ENCODE measurements at places on chromosomes 1 and 21.

GRCh38 chr1:169514566-169515270 is 29.0 kb upstream of the SLC19A2 start:
- no peak for DNase-seq

GRCh38 chr21:14657241-14658008 is 111.3 kb upstream of the SAMSN1 start:
- no peak for DNase-seq

DNA sequence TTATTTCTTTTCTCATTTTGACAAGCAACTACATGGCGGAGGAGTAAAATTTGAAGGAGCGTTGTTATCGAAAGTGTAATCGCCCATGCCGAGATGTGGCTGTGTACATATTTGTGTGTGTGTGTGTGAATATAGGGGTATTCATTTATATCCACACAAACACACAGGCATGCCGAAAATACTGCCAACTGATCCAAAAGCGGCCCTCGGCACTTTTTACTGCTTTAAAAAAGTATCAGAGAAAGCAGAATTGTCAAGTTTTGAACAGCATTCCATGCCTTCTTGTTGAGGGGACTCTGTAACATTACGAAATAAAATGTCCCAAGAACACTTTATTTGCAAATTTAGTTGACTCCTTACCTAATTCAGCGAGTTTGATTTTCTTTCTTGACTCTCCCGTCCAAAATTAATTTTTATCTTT is 1.1 kb downstream of the PBX1 start:
- DNase-seq: no peak

DNA sequence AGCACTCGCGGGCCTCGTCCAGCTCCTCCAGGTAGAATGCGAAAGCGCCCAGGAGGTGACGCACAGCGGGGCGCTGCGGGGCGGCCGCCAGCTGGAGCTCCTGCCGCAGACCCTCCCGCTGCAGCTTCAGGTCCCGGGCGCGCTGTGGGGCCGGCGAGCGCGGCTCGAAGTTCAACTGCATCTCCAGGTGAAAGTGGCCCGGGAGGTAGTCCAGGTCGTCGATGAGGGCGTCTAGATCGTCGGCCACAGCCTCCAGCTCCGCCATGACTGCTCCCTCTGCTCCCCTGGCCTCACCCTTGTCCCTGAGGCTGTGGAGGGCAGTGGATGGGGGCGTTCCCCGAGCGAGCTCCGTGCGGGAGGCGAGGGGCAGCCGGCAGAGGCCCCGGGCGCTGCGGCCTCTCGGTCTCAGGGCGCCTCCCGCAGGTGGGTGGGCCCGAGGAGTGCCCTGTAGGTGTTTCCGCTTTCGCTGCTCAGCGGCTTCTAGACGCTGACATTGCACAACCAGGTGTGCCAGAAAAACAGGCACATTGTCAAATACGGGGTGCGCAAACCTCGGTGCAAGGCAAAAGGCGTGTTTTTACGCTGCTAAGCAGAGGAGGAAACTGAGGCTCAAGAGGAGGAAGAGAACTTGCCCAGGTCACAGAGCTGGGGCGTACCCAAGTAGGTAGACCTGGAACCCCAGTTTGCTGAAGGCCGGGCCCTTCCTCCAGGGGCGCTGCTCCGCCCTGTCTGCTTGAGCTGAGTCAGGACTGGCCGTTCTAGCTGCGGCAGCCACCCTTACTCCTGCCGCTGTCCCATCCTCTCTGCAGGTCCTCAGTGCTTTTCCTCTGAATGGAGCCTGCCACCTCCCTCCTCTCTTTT is at the start of gene TTC22:
Gene TTC22 (minus strand): TSS at position 425 of the 861 bp plus-strand sequence. CDS start 160 bp downstream, at position 265.
- peak; percentile 49 for DNase-seq

DNA sequence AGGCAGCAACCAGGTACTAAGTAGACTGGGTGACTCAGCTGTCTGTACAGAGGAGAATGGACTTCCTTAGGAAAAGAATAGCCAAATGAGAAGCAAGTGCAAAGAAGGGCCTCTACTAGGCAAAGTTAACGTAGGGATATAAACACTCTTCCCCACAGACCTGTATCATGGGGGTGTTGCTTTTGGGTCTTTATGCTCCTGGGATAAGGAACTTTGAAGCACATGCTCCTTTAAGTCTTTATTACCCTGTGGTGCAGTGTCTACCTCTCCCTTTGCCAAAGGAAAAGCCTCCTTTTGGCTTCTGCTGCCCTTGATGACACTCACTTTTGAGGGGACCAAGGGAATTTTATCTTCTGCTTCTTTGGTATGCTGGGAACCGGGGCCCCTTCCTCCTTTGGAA is 5.0 kb downstream of the RFX5 start:
- no peak for DNase-seq

DNA sequence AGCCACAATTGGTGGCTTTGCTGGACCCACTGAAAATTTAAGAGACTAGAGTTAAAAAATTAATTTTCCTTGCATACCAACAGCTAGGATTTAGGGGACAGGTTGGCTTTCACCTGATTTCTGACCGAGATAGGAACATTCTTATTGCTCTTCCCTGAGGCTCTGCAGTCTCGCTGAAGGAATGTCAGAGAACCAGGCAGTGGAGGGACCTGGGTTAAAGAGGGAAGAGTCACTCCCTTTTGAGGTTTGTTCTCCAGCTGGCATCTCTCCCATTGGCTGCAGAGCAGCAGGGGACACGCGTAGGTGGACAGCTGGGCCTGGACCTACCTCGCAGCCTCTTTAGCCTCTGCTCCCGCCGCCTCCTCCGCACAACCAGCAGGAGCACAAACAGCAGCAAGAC is 207.5 kb downstream of the PCP4 start:
- no peak for DNase-seq

- DNase-seq: no peak
These were observed 20.7 kb upstream of the PRSS38 start for GRCh38 chr1:227794817-227795192.

DNA sequence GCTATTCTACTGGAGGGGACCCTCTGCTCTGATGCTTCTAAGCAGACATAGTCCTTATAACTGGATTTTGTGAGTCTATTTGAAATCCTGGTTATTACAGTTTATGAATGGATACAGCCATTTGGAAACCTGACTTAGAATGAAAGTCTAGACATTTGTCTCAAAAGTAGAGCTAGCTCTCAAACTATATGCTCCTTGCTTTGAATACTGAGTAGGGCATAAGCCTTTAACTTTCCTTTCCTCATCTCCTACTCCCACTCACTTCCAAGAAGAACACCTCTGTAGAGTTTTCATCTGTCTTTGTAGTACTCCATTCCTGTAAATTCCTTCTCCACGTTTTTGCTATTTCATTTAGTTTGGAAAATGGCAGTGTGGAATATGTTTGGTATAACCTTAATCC is 9.0 kb upstream of the ARID1A start:
- no peak for DNase-seq

GRCh38 chr1:10495952-10496351 is 21.2 kb downstream of the PEX14 start:
- DNase-seq: no peak

GRCh38 chr1:10704368-10704882 is 92.0 kb downstream of the CASZ1 start:
- DNase-seq: no peak

GRCh38 chr1:76746206-76746605 is 121.1 kb upstream of the ST6GALNAC5 start:
- DNase-seq: no peak

DNA sequence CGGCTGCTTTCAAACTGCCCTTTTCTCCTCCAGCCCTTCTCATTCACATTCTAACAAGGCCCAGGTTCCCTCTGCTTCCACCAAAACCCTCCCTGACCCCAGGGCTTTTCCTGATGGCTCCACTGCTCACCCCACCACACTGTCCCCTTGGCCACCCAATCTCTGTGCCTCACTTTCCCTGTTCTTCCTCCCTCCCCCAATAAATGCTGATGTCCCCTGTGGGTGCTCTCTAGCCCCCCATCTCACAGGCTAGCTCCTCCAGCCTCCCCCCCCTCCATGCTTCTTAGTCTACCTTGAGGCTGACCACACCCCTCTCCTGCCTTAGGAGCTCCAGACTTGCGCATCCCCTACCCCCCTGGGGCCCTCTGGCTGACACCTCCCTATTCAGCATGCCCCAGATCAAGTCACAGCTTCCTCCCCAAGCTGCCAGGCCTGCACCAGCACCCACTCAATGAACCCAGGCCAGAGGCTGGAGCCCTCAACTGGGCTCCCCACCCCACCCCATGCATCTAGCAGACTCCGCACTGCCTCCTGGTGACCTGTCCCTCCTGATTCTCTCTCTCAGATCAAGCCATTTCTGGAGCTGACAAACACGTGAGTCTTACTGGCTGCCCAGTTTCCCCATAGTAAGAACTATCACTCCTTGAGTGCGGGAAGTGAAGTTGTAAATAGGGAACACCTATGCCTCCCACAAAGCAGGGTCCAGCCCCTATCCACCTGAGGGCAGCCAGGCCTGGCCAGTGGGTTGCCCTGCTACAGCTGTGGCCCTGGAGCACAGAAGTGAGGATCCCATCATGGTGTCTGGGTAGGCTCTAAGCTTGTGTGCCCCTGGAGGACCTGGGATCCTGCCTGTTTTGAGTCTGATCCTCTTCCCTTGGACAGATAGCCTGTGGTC is 117.9 kb downstream of the DMRTB1 start:
- no peak for DNase-seq

DNA sequence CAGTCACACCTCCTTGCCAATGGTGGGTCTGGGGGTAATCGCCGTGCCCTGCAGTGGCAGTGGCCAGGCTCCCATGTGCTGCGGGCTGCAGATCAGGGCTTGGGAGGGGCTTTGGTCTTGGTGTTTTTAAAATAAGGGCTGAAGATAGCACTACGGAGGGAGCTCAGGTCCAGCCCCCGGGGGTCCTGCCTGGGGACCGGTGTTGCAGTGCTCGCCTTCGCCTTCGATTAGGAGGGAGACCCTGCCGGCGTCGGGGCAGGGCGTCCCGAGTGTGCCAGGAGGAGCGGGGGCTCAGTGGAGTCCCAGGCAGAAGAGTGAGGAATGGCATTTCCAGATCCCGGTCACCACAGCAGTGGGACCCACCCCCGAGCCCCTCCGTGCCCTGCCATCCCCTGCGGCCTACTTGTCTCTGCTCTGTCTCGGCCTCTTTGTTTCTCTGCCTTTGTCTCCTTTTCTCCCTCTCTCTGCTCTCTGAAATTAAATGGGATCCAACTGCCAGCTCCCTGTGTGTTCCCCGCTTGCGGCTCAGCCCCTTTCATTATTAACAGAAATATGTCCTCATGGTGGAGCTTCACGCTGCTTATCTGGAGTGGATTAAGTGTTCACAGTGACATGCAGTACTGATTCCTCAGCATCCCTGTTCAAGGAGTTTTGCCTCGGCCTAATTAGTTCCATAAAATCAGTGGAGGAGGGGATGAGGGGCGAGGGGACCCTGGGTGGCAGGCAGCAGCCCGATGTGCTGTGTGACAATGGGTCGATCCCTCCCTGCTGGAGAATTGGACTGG is 44.4 kb downstream of the DMRTB1 start:
- no peak for DNase-seq

- DNase-seq: no peak
These were observed 48.0 kb downstream of the FNBP1L start for GRCh38 chr1:93495911-93496310.

GRCh38 chr21:43731891-43732711 is 13.2 kb downstream of the PDXK start:
- no peak for DNase-seq

GRCh38 chr1:37588939-37589338 is 6.8 kb downstream of the GNL2 start:
- DNase-seq: no peak

DNA sequence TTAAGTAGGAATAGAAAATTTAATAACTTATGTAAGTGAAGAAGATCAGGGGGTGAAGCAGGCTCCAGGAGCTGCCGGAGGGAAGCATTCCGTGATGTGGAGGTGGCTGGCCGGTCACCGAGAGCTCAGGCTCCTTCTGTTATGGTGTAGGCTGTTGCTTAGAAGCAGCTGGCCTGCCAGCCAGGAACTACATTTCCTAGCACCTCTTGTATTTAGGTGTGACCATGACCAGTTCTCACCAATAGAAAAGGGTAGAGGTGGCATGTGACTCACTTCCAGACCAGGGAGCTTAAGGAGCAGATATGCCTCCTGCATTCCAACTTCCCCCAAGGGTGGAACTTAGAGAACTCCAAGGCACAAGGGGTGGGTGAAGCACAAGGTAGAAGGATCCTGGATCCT is 120.7 kb downstream of the ACTL8 start:
- DNase-seq: no peak

GRCh38 chr1:15573477-15573876 is 11.4 kb downstream of the AGMAT start:
- DNase-seq: no peak

DNA sequence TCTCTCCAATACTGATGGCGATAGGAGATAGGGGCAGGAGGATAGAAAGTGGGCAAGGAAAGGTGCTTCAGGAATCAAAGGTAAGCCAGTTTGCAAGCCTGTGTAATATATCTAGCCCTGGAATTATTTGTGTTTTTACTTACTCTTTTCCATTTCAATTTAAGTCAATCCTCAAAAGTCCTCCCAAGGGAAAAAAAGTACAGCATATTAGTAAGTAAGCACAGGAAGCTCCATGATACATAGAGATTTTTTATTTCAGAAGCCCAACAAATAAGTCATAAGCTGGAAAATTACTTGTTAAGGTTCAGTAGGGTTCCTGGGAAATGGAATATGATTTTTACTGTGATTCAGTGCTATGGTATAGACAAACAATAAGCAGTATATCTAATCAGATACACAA is 337.7 kb upstream of the DUSP10 start:
- DNase-seq: no peak

DNA sequence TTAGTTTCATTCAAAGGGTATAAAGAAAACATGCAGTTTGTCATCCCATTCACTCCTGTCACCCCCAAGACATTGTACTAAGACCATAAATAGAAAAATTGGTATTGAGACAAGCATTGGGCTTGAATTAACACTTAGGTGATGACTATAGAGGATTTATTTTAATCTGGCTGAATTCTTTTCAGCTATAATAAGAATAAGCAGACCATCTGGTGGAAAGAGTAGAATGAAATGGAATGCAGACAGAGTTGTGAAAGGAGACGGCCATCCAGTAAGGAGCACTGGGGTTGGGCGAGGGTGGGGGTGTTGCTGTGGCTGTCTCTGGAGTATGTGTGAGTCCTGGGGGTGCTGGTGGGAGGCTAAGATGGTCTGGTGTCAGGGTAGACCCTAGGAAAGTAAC is 125.0 kb upstream of the IVNS1ABP start:
- DNase-seq: no peak

GRCh38 chr1:216183007-216183406 is 240.2 kb downstream of the USH2A start:
- DNase-seq: no peak

- DNase-seq: no peak
These were observed 143.9 kb downstream of the KAZN start for GRCh38 chr1:14742181-14742980.

DNA sequence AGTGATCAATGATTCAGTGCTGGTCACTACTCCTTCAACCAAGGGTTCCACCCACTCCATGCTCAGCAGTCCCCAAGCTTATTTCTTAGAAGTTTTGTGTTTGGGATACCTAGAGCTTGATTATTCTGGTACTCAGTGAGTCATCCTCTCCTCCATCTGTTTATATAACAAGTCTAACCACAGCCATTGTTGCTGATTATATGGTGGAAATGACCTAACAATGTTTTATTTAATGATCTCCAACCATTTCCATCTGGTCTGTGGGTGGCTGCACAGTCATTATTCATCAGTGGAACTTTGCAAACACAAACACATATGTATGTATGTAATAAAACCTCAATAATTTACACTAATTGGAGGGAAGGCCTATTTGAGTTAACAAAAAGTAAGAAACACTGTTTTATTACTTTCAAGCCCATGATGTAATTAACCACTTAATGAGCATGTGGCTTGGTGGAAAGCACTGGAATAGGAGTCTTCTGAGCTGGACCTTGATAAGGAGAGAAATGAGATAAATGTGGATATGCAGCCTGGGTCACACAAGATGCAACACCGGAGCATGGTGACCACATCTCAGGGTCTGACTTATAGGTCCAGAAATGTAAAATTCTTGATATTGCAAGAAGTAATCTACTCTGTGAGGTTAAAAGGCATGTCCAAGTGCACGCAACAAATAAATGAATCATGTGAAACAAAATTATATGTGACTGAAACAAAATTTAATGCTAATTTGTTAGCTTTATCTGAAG is 99.0 kb upstream of the WLS start:
- no peak for DNase-seq

Data from activated CD8-positive, alpha-beta memory T cell treated with anti-CD3 and anti-CD28 coated beads for 1 hour (primary cell).